ENCODE measurements at places on chromosomes 5 and 9. TPM values are rescaled to one million over a fixed set of nuclear protein-coding genes. Genes with fewer than 3 reads are reported as not detected.

Gene MARCHF11
- not detected for total RNA-seq

- no peak for DNase-seq
Observed at GRCh38 chr9:116985596-116985995, 298.5 kb downstream of the TRIM32 start.

Gene INSL4
- total RNA-seq, result 0.54 TPM

Gene GPR151
- not detected for total RNA-seq

- DNase-seq, result no peak
Observed at GRCh38 chr9:7186175-7186574, 428.4 kb downstream of the KDM4C start.

GRCh38 chr5:110880413-110880812 lies 141.6 kb downstream of the SLC25A46 start:
- DNase-seq, result peak; percentile 21

DNA sequence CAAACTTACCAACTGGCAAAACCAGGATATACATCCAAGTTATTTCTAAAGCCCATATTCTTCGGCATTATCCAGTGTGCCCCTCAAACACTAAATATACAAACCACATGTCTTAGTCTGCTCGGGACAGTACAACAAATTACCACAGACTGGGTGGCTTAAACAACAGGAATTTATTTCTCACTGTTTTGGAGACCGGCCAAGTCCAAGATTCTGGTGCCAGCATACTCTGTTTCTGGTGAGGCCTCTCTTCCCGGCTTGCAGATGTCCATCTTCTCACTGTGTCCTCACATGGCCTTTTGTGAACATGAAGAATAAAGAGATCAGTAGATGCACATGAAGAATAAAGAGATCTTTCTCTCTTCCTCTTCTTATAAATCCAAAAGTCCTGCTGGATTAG lies 12.9 kb upstream of the SLCO6A1 start:
- DNase-seq, result no peak

GRCh38 chr5:143355710-143356109 lies 47.8 kb downstream of the NR3C1 start:
- peak; percentile 83 for DNase-seq

DNA sequence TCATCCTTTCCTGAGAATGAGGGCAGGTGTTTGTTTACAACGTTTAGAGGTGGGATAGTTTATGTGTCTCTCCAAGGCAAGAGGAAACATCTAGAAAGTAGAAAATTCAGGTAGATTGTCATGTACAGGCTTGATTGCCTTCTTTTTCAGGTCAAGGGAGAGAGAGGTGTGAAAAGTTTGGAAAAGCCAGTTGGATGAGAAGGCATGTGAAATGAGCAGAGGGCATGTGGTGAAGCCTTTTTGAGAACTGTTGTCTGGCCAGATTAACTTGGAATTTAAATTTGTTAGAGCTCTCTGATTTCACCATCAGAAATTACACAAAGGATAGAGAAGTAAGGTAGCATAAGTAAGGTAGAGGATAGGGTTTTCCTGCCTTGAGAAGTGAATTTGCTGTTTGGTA lies 74.6 kb downstream of the SNX24 start:
- DNase-seq, result no peak

- peak; percentile 13 for DNase-seq
Observed at GRCh38 chr9:89497257-89497963, 503 bp downstream of the SEMA4D start.

DNA sequence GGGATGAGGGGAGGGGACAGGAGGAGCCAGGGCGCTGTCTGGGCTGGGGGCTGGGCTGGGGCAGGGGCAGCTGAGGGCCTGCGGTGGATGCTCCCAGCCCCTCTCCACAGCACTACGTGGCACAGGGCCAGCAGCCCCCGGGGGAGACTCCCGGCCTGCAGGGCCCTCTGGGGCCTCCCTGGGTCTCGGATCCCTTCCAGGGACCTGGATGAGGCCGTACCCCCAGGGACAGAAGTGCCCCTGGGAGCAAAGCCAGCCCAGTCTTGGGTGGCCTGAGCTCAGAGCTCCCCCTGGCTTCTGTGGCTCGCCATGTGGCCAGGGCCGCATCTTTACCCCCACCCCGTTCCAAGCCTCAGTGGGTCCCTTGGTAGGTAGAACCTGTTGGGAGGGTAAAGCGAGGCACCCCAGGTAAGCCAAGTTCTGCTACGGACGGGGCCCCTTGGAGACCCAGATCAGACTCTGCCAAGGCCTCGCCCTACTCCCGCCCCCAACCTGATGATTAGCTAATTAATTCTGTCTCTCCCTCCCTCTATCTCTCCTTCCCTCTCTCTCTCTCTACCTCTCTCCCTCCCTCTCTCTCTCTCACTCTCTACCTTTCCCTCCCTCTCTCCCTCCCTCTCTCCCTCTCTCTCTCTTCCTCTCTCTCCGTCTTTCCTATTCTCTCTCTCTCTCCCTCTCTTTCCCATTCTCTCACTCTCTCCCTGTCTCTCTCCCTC lies 24.3 kb downstream of the KCNT1 start:
- DNase-seq, result no peak

DNA sequence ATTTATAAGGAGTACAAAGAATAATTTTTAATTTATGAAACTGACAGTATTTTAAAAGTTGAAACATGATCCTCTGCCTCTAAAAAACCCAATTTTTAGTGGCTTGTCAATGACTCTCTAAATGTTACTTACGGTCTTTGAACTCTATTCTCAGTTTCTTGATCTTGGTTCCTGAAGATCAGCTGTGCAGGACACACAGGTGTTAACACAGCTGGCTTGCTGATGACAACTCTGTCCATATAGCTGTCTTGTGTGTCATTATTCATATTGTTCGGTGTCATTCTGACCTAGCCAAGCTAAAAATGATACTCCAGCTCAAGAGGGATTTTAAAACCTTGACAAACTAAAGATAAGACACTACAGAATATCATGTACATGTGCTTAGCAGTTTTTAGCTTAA lies 314.5 kb downstream of the CCDC171 start:
- DNase-seq, result no peak

DNA sequence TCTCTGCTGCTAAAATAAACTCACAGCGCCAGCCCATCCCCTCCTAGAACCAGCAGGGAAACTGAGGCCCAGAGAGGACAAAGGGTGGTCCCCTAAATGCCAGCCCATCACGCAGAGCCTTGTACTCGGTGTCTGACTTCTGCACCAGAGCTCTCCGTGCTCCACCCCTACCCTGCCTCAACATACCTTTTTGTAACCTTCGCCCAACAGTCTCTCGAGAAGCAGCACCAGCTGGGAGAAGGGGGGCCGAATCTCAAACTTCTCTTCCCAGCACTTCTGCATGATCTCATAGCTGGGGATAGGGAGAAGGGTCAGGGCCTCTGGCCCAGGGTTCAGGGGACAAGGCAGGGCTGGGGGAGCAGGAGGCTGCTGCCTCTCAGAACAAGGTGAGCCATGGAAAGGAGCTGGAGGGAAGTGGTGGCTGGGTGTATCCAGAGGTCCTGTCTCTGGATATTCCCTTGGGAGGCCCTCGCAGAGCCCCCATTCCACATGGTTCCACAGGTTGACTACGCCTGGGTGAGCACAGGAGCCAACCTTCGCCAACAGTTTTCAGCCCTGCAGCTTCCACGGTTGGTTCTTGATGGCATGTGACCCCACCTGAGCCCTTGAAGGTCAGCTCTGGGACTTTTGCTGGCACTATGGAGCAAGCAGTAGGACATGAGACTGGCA lies 32.3 kb upstream of the CSF1R start:
- no peak for DNase-seq

- DNase-seq, result no peak
Observed at GRCh38 chr9:90961375-90961774, 159.8 kb downstream of the SYK start.

DNA sequence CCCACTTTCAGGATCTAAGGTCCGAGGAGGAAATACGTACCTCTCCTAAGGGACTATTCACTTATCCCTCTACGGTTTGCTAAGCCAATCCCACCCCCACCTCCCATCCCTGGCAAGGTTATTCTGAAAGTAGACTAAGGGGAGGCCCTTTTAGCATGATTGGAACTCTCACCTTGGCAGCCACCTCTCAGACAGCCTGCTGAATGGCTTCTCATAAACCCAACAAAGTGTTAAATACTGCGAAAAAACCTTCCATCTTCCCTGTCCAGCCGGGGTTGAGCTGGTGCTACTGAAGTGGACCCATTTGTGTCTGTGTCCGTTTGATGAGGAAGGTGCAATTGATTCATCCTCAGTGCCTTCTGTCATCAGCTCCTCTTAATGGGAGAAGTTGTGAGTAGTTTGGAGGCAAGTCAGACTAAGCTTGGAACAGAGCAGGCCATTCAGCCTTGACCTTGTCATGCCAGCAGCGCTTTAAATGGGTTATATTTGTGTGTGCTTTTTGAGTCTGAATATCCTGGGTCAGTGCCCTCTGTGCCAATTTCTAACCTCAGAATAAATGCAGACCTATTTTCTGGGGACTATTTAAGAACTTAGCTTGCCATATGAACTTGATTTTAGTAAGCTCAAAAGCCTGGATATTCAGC lies 476.3 kb upstream of the ZNF608 start:
- no peak for DNase-seq

DNA sequence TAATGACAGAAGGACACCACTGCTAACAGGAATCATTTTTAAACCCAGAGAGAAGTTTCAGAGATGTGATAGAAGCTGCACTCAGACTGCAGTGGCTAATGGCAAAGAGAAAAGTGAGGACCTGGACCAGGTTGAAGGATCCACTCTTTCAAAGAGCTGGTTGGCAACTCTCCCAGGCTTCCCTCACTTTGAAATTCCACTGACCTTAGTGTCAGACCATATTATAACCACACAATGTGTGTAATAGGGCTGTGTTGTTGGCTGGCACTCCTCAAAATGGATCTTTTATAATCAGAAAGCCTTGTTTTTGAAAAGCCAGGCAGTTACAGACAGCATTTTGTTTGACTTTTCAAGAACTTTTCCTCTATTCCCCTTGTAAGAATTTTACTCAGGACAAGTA lies 280.7 kb downstream of the PRELID2 start:
- DNase-seq, result peak; percentile 33

DNA sequence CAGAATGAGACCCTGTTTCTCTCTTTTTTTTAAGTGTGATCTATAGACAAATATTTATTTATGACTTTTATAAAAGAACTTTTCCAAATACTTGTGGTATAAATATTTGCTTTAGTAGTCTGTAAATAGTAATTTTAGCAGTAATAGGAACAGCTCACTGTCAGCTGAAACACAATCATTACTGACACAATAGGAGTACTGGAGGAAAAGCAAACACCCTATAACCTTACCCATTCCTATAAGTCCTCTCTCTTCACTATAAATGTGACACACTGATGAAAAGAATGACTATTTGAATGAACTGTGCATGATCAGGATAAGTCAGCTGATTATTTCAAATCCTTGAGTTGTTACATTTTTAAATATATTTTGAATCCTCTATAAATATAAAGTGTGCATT lies 72.4 kb downstream of the CDH12 start:
- DNase-seq, result no peak

Gene MGAT1
- 77.5 TPM for total RNA-seq

DNA sequence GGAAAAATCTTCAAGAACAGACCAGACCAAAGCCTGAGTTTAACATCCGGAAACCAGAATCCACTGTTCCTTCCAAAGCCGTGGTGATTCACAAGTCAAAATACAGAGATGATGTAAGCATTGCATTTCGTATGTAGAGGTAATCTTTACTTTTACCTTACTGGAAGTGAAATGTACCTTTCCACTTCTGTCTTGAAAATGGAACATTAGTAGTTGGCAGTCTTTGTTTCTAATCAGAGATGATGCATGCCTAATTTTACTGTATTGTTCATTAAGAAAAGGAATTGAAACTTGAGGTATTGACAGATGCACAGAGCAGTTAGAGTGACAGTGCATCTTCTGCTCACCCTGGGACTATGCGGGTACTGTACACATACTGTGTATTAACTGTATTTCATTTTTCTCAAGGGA lies 34.6 kb downstream of the HABP4 start:
- no peak for DNase-seq

GRCh38 chr5:154430961-154431630 lies 14.7 kb upstream of the SAP30L start:
- no peak for DNase-seq

DNA sequence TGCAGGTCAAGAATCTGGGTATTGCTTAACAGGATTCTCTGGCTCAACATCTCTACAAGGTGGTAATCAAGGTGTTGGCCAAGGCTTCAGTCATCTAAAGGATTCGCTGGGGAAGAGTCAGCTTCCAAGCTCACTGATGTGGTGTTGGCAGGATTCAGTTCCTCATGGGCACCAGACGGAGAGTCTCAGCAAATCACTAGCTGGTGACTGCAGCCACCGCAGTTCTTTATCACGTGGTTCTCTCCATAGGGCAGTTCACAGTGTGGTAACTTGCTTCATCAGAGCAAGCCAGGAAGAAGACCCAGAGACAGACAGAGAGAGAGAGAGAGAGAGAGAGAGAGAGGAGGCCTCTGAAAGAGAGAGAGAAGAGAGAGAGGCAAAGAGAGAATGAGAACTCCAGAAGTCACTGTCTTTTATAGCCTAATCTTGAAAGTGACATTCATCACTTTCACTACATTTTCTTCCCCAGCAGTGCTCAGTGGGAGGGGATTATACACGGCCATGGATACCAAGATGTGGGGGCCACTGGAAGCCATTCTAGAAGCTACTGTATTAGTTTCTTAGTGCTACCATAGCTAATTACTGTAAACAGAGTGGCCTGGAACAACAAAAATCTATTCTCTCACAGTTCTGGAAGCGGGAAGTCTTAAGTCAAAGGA lies 109.2 kb upstream of the SMIM23 start:
- DNase-seq, result no peak

Data from Calu3 (cell line).